AG09319 (cell line): ENCODE measurements at places on chromosomes 13 and 19.

- DNase-seq, result no peak
These were observed 26.8 kb downstream of the ZNF627 start for GRCh38 chr19:11624069-11624463.

- no peak for DNase-seq
These were observed 11.4 kb downstream of the AKT2 start for GRCh38 chr19:40273469-40274360.

DNA sequence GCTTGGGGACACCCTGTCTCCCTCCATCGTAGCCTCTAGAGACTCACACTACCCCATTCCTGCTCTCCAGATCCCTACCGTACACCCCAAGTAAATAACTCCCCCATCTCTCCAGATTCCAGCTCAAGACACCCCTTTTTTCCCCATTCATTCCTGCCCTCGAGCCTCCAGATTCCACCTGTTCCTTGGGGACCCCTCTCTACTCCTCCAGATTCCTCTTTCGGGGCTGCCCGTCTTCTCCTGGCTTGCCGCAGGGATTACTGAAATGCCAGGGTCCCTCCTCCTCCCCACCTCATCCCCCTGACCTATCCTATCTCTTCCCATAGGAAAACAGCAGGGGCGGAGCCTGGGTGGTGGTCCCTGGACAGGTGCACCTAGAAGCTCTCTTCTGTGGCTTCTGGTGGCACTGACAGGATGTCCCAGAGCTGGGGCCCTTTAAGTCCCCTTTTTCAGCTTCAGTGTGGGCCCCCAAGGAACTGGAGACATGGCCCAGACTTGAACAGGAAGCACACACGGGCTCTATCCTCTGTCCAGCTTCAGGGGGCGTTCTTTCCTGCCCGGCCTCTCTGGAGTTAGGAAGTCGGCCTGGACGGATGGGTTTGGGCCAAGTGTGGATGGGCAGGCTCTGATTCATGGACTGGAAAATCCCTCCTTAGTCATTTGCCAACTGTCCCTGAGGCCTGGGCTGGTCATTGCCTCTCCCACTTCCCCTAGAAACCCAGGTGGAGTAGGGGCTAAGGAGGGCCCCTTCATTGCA, 1.2 kb downstream of the ZSWIM4 start:
- peak; percentile 86 for DNase-seq

- no peak for DNase-seq
These were observed 8.6 kb downstream of the PRKCSH start for GRCh38 chr19:11444059-11444458.

DNA sequence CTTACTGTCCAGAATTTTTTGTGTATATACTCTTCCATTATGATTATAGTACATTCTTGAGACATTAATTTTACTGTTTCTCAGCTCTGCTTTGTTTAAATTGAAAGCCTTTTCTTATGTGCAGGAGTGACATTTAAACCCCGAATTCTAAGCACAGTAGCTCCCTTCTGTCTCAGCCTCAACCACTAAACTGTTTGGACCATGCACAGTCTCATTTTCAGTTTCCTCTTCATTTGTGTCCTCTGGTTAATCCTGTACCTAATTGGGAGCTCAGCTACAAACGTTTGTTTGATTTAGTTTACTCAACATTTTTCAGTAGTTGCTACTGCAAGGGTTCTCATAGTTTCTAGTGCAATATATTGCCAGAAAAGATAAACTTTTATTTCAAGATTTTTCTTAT, 206.3 kb downstream of the SLITRK5 start:
- no peak for DNase-seq

- DNase-seq, result no peak
These were observed 79.1 kb downstream of the ZNF429 start for GRCh38 chr19:21584537-21584936.

DNA sequence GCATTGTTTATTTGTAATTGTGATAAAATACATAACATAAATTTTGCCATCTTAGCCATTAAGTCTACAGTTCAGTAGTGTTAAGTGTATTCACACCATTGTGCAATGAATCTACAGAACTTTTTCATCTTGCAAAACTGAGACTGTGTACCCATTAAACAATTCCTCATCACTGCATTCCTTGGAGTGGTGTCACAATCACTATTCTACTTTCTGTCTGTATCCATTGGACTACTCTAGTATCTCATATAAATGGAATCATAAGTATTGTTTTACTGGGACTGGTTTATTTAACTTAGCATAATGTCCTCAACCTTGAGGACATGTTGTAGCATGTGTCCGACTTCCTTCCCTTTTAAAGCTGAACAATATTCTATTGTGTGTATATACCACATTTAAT, 36.8 kb downstream of the UFM1 start:
- DNase-seq, result no peak

- DNase-seq, result no peak
These were observed 21.3 kb downstream of the NUMBL start for GRCh38 chr19:40668991-40669614.

- no peak for DNase-seq
These were observed 21.6 kb upstream of the FNDC3A start for GRCh38 chr13:48954081-48954480.

DNA sequence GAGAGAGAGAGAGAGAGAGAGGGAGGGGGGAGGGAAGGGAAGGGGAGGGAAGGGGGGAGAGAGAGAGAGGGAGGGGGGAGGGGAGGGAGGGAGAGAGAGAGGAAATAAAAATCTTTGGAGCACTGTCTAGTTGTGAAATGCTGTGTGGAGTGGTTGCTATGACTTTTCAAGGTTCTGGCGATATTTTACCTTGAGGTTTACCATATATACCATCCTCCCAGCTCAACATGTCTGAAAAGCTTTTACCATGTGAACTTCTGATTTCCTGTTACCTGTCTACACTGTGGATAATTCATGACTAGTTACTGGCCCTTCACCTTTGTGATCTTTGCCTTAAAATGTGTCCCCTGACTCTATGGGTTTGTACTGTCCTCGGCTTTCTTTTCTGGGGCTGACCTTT, 38.2 kb downstream of the SERP2 start:
- no peak for DNase-seq

DNA sequence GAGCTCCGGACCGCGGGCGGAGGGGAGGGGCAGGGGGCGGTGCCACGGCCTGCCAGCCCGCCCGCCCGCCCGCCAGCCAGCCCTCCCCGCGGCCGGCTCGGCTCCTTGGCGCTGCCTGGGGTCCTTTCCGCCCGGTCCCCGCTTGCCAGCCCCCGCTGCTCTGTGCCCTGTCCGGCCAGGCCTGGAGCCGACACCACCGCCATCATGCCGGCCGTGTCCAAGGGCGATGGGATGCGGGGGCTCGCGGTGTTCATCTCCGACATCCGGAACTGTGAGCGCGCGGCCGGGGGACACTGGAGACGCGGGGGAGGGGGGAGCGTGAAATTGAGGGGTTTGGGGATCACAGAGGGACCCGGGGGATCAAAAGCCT, at the start of gene AP2A1:
Gene AP2A1, plus strand, starts transcription at position 72 of the 370 bp plus-strand sequence. Its CDS starts 133 bp downstream, at position 205.
- DNase-seq, result no peak

- no peak for DNase-seq
These were observed 3.6 kb downstream of the RRAS start for GRCh38 chr19:49636233-49636932.

GRCh38 chr13:48156466-48156865, 61.6 kb upstream of the MED4 start:
- DNase-seq, result no peak

GRCh38 chr13:39455521-39456175, 147.3 kb downstream of the LHFPL6 start:
- DNase-seq, result no peak

DNA sequence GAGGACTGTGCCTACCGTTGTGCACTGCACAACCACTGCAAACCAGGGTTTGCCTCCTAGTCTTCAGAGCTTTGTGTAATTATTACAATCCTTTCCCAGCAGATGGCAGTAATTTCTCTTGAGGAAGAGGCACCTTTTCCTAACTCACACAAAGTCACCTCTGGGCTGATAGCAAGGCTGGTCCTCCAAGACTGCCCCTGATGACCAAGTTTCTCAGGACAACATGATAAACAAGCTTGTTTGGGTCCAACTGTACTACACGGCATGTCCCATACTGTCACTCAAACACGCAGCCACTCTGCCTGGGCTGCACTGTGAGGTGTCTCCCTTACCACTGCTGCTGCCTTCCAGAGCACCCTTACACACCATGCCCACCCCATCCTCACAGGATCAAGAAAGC, 39.3 kb downstream of the RFXAP start:
- peak; percentile 28 for DNase-seq

DNA sequence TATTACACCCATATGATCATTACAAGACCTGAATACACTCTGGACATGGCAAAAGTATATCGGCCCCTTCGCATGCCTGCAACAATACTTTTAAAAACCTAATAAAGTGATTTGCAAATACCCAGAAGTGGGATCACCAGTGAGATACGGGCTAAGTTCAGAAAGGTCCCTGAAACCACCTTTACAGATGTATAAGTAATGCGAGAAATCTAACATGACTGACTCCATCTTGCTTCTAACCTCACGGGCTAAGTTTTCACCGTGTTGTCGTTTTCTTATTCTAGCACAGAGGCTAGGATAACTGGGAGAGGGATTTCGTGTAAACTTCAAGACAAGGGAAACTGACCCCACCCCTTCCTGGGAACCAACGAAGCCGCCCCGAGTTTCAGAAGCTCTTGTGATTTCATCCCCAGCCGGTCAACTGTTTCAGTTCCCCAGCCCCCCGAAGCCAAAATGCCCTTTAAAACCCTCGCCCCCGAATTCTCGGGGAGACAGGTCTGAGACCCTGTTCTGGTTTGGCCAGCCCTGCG, 703 bp downstream of the NEK3 start:
- DNase-seq, result no peak

DNA sequence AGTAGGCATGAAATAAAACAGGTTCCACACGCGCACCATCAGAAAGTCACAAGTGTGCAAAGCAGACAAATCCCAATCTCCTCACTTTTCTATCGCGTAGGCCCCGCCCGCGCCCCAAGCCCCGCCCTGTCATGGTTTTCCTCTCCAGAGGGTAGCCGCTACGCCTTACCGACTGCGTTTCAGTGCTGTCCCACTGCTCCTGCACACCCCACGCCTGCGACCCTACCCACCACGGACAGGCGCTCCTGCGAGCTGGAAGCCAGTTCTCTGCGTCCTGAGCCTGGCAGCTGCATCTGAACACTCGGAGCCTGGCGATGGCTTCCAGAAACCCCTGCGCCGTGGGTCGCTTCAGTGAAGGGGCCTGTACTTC, 379 bp upstream of the ZNF470 start:
- no peak for DNase-seq

GRCh38 chr13:51444922-51445321, 7.9 kb downstream of the INTS6 start:
- no peak for DNase-seq

DNA sequence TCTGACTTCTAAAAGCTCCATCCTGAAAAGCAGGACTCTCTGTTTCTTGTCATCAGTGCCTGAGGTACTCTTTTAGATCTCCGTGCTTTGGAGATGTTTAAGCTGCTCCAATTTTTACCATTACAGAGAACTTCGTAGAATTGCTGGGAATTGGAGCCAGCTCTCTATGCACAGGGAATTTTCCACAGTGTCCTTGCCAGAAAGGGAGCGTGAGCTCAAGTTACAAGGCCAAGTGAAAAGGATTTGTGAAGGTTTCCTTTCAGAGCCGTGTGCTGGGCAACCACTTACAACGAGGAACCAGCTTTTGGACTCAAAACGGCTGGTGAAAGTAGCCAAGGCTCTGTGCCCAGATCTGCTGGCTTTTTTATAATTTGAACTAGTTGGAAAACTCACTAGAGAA, 82.6 kb downstream of the NUFIP1 start:
- peak; percentile 72 for DNase-seq

GRCh38 chr13:30179597-30180276, 127.6 kb downstream of the KATNAL1 start:
- DNase-seq, result no peak

DNA sequence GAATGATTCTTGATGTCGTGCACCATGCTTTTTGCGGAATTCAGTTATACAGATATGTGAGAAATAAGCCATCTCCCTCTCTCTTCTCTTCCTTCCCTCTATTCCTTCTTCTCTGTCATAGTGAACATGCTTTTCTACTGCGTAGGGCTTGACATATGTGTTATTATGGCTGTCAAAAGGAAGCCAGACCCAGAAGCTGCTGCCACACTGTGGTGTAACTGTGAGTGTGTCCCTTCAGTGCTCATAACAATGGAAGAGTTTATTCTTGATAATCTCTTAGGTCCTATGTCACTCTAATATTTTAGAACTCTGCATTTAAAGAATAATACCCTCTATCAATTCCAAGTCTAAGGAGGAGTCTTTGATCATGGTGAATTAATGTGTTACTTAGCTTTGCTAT, 208.9 kb upstream of the TMTC4 start:
- DNase-seq, result no peak

GRCh38 chr19:48308631-48309586, 16.4 kb upstream of the EMP3 start:
- DNase-seq, result no peak

GRCh38 chr13:111415246-111415645, 94.8 kb downstream of the TEX29 start:
- no peak for DNase-seq

- DNase-seq, result no peak
These were observed 15.7 kb downstream of the PNPLA6 start for GRCh38 chr19:7550987-7551761.

GRCh38 chr19:1336079-1336684, 47.5 kb upstream of the NDUFS7 start:
- no peak for DNase-seq

- DNase-seq, result no peak
These were observed 614.4 kb upstream of the PCDH9 start for GRCh38 chr13:67844574-67844973.

DNA sequence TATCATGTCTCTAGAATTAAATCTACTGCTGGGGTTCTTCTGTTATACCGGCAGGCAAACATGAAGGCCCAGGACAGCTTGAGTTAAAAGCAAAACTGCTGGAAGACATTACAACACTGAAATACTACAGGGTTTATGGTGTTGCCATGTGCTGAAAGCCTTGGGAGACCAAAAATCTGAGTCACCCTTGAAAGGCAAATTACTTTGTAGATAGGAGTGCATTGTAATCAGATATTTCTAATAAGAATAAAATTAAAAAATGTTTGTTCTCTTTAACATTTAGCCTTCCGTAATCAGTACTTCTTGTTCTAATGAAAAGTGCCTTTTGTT, 181.3 kb downstream of the PCDH9 start:
- no peak for DNase-seq

DNA sequence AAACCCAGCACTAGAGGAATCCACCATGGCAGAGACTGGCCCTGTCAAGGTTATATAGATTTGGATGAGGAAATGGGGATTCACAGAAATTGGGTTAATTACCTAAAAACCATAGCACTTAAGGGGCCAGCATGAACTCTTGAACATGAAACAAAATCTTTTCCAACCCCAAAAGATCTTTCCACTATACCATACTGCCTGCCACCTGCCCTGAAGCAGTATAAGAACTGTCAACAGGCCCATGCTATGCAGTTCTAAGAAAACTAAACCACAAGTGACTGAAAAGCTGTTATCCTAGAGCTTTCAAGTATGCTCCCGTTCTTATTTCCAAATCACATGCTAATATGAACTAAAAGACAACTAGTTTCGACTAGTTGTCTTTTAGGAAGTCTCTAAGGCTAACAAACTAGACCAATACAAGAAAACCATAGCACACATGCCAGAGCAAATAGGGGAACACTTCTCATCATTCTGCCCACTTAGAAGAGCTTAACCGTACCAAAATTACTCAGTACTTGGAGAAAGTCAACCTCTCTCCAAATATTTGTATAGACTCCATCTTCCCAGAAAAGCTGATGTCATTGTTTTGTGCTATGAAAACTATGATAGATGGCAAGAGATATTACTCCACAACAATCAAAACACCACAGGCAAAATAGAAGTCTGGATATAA, 27.5 kb downstream of the HSPH1 start:
- DNase-seq, result no peak
